ENCODE measurements at places on chromosomes 1 and 21.

DNA sequence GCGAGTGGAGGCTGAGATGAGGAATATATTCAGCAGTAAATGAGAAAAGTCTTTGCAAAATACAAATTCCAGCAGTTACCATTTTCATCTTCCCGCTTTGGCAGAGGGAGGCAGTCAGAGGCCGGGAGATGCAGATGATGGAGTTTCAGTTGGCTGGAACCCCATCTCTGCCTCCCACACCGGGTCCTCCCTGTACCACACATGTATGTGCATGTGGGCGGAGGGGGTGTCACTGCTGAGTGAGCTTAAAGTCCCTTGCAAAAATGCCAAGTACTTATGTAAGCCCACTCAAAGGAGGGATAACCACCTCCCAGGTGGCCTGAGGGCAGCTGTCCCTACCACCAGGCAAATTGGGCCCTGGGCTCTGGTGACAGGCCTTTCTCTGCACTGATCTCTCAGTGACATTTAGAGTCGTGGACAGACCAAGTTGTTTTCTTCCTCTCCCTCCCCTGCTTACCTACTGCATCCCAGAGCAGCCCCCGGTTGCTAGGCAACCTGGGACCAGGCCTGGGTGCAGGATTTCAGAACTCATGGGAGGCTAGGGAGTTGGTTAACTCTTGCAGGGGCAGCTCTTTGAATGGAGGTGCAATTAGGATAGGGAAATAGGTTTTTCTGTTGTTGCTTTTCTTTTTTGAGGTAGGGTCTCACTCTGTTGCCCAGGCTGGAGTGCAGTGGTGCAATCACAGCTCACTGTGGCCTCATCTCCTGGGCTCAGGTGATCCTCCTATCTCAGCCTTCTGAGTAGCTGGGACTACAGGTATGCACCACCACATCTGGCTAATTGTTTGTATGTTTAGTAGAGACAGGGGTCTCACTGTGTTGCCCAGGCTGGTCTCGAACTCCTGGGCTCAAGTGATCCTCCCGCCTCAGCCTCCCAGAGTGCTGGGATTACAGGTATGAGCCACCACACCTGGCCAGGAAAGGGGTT lies 17.1 kb upstream of the UBXN10 start:
- DNase-seq = no peak

- DNase-seq = no peak
Observed at GRCh38 chr1:223340637-223341036, 23.3 kb downstream of the SUSD4 start.

- no peak for DNase-seq
Observed at GRCh38 chr1:220255204-220255603, 17.0 kb downstream of the RAB3GAP2 start.

DNA sequence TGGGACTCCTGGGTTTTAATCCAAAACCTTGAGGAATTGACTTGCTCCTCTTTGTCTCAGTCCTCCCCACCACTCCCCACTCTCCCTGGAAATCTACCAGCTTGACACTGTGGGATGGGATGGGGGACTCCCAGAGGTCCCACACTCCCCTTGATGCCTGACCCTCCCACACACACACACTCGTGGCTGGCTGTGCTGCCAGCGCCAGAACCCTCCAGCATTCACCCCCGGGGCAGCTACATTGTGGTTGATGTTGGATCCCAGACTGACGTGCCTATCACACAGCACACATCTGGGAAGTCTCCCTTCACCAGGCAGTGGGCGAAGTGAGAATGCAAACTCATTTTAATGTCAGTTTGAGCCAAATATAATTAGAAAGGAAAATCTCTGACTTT lies 10.0 kb downstream of the KIRREL1 start:
- DNase-seq = no peak

- DNase-seq = no peak
Observed at GRCh38 chr1:77188770-77189169, 30.5 kb downstream of the PIGK start.

Data from activated CD4-positive, alpha-beta T cell treated with anti-CD3 and anti-CD28 coated beads, Interleukin-2, amount 50 U/mL, for 4 hours (primary cell).